Forelimb muscle (tissue), 1 donor: ENCODE measurements at places on chromosomes 1 and 21. TPM values are rescaled to one million over a fixed set of nuclear protein-coding genes. Genes with fewer than 3 reads are reported as not detected.

Gene APH1A
- 104 TPM for polyA plus RNA-seq

Gene SMIM11
- 1.7 TPM for polyA plus RNA-seq

Gene PRKAA2
- 36.4 TPM for polyA plus RNA-seq

Gene KANK4
- 10.1 TPM for polyA plus RNA-seq

Gene NLRP3
- polyA plus RNA-seq: 0.66 TPM

Gene LMOD1
- 48.7 TPM for polyA plus RNA-seq

Gene BTBD8
- polyA plus RNA-seq: 2.5 TPM

Gene PLEKHN1
- 0.08 TPM for polyA plus RNA-seq

Gene PERM1
- 3.3 TPM for polyA plus RNA-seq

Gene SAMD13
- 10.4 TPM for polyA plus RNA-seq

Gene ITGB3BP
- 23.0 TPM for polyA plus RNA-seq

Gene LHX8
- polyA plus RNA-seq: not detected

GRCh38 chr1:198669023-198669698, 30.3 kb downstream of the PTPRC start:
- DNase-seq: no peak

GRCh38 chr1:162236618-162237017, 140.0 kb downstream of the SPATA46 start:
- DNase-seq: no peak

GRCh38 chr1:4653328-4653660, 1.1 kb upstream of the AJAP1 start:
- DNase-seq: no peak

DNA sequence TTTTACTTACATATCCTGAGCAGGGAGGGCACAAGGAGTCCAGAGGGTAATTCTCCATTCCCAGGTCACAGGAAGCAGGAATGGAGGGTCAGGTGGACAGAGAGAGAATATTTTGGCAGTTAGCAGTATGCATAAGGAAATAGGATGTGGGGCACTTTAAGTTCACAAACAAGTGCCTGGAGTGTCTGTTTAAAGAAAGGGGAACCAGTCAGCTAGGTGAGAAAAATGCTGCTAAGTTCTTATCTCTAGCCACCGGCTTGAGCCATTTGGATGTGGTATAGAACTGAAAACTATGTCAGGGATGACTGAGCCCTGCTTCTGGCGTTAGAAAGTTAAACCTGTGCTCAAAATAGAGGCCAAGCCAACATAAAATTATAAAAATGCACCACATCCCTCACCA, 739.7 kb upstream of the NCAM2 start:
- no peak for DNase-seq

DNA sequence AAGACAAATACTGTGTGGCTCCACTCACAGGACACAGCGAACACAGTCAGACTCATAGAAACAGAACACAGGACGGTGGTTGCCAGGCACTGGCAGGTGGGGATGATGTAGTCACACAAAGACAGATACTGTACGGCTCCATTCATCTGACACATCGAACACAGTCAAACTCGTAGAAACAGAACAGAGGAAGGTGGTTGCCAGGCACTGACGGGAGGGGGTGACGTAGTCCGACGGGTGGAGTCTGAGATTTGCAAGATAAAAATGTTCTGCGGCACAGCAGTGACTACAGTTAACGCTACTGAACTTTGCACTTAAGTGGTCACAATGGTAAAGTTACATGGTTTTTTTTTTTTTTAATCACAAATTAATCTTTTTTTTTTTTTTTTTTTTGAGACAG, 18.7 kb downstream of the C21orf58 start:
- DNase-seq: no peak

DNA sequence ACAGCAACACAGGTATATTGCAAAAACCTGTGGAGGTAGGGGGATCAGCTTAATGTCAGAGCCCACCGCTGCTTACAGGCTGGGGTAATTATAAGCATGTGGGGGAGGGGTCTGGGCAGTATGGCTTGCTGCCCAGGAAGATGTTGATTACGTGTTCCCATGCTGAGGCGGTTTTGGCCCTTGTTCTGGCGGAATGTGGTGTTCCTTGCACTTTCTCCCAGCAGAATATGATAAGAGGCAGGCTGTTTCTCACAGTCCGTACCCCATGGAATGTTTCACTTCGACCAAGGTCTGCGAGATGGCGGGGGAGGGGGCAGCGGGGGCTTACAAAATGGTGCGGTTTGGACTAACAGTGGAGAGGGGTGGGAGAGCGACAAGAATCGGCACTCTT, 9.8 kb upstream of the HPCAL4 start:
- no peak for DNase-seq

- peak; percentile 26 for DNase-seq
Observed at GRCh38 chr1:202998836-202999750, 8.1 kb upstream of the TMEM183A start.

DNA sequence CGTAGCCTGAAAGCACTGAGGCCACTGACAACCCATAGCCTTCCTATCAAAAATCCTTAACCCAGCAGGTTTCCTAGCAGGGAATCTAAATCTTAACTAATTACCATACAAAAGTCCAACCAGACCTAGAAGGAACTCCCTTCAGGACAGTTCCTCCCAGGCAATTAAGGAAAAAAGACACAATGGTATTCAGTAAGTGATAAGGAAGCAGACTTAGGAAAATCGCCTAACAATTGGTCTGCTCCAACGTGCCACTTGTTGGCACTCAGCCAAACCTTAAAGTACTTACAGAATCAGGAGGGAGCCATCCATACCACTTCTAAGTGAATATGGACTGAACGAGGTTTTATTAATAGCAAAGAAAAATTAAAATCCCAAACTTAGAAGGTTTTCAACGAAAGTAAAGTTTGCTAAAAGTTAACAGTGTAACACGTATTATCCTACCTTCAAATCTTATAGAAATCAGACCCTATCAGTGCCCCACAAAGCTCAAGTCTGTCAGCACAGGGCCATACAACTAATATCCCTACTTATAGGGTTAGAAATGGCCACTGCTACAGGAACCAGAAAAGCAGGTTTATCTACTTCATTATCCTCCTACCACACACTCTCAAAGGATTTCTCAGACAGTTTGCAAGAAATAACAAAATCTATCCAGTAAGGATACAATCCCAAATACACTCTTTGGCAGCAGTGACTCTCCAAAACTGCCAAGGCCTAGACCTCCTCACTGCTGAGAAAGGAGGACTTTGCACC, 29.0 kb downstream of the SPATA6 start:
- no peak for DNase-seq

- no peak for DNase-seq
Observed at GRCh38 chr1:53731779-53732305, 7.1 kb downstream of the GLIS1 start.

DNA sequence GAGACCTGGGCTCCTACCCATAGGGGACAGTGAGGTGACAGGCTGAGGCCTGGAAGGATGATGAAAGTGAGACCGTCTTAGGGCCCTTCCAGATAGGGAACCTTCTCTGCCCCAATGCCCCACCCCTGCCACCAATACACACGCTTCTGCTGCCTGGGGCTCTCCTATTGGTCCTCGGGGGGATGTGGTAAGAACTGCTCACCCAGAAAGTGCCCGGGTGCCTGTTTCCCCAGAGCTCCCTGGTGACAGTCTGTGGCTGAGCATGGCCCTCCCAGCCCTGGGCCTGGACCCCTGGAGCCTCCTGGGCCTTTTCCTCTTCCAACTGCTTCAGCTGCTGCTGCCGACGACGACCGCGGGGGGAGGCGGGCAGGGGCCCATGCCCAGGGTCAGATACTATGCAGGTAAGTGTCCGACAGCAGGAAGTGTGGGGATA, 948 bp downstream of the SEMA4A start:
- DNase-seq: no peak

DNA sequence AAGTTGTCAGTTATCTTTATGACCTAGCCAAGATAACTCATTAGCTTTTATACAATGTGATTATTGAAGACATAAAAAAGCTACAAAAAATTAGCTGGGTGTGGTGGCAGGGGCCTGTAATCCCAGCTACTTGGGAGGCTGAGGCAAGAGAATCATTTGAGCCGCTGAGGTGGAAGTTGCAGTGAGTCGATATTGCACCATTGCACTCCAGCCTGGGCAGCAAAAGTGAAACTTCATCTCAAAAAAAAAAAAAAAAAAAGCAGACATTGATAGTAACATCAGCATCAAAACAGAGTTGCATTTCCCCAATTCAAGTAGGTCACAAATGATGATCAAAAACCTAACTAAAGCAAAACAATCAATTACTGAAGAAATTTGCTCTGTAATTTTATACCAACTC, 191.4 kb downstream of the PTGER3 start:
- DNase-seq: no peak

DNA sequence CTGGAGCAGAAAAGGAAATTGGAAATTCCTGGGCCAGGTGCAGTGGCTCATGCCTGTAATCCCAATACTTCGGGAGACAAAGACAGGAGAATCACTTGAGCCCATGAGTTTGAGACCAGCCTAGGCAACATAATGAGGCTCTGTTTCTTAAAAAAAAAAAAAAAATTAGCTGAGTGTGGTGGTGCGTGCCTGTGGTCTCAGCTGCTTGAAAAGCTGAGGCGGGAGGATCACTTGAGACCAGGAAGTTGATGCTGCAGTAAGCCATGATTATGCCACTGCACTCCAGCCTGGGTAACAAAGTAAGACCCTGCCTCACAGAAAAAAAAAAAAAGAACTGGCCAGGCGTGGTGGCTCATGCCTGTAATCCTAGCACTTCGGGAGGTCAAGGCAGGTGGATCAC, 56.7 kb downstream of the SRSF11 start:
- no peak for DNase-seq

- no peak for DNase-seq
Observed at GRCh38 chr1:225815526-225816178, 5.7 kb downstream of the EPHX1 start.

DNA sequence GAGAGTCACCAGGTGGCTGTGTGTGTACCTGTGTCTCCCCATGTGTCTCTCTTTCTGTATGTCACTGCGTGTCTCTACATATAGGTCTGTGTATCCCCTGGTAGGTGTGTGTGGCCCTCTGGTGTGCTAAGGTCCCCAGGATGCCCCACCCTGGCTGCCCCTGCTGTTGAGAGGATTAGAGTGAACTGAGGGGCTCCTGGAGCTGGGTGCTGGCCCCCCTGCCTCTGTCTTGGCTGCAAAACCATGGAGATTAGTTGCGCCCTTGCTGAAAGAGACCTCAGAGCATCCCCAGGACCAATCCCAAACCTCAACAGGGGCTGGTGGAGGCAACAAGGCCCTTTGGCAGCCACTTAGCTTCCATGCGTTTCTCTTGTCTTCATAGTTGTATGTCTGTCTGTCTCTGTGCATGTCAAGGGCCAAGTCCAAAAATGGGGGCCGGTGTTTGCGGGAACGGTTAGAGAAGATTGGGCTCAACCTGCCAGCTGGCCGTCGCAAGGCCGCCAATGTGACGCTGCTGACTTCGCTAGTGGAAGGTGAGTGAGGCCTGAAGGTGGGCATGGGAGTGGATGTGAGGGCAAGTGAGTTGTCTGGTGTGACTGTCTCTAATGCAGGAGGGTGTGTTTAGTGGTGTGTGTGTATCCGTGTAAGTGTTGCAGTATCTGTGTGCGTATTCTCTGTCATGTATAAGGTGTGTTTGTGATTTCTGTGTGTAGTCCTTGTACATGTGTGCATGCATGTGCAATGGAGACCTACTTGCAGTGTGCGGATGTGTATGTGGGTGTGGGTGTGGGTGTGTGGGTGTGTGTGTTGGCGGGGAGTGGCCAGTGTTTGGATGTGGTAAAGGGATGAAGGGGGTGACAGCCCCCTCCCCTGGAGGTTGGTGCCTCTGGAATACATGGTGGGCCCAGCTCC, 16.7 kb downstream of the TFAP2E start:
- no peak for DNase-seq

- no peak for DNase-seq
Observed at GRCh38 chr1:9438431-9439073, 100.7 kb upstream of the SLC25A33 start.

- DNase-seq: no peak
Observed at GRCh38 chr1:228851618-228852017, 116.3 kb downstream of the RHOU start.

GRCh38 chr1:101257500-101258325, 20.9 kb downstream of the S1PR1 start:
- DNase-seq: no peak

DNA sequence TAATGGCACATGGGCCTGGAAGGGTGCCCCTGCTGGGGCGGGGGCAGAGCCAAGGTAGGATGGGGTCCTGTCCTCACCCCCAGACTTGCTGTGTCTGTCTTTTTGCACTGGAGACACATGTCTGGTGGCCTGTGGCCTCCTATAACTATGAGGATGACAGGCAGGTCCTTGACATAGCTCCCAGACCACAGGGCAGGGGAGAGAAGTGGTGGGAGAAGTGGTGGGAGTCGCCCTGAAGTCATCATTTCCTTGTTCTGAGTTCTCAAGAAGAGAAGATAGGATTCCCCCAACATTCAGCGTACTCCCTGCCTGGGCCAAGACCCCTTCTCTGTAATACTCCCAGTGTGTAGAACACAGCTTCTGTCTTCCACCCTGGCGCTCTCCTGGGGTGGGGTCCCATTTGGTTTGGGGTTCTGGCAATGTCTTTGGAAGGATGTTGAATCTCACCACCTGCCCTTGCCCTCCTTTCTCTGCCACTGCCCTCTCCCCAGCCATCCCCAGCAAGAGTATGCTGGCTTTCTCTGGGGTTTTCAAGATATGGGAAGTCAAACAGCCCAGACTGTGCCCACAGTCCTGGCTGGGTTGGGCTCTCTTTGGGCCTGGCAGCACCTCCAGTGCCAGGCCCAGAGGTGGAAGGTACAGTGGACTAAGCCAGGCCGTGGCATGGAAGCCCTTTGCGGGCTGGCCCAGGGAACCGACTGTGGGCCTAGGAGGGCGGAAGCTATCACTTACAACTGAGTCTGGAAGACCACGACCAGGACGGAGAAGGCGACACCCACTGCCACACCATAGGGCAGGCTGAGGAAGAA, 19.4 kb downstream of the SLC26A9 start:
- no peak for DNase-seq

GRCh38 chr1:162113419-162113818, 43.9 kb downstream of the NOS1AP start:
- no peak for DNase-seq

GRCh38 chr1:198657550-198658064, 18.8 kb downstream of the PTPRC start:
- DNase-seq: no peak

- no peak for DNase-seq
Observed at GRCh38 chr1:63955370-63956145, 181.7 kb downstream of the ROR1 start.

DNA sequence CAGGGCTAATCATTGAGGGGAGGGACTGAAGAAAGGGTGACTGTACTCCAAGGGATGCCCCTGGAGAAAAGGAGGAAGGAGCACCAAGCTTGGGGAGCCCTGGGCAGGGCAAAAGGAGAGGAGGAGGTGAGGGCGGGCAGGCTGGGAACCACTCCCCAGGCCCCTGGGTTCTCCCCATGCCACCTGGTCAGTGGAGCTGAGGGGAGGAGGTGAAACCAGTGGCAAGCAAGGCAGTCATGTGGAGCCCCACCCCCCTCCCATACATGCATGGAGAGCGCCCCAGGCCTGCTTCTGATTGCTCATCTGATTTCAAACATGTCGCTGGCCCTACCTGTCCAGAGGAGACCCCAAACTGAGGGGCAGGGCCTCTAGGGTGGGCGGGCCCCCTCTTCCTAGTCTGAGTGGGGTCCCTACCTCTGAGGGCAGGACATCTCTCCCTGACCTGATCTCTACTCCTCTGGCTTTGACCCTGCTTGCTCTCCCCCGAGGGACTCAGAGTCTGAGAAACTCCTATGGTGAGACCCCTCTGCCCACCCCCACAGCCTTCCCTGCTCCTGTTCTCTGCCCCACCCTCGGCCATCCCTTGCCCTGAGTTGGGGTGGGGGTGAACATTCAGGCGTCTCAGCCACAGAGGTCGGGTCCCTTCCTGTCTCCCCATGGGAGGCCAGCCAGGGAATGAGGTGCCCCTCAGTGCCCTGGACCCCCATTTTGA, 18.6 kb downstream of the INSRR start:
- DNase-seq: no peak

GRCh38 chr1:192732787-192733186, 76.1 kb upstream of the RGS2 start:
- DNase-seq: no peak

- DNase-seq: no peak
Observed at GRCh38 chr1:203124546-203125317, 2.8 kb upstream of the ADORA1 start.
